ENCODE measurements at places on chromosomes 7 and 10. TPM values are rescaled to one million over a fixed set of nuclear protein-coding genes. Genes with fewer than 3 reads are reported as not detected.

DNA sequence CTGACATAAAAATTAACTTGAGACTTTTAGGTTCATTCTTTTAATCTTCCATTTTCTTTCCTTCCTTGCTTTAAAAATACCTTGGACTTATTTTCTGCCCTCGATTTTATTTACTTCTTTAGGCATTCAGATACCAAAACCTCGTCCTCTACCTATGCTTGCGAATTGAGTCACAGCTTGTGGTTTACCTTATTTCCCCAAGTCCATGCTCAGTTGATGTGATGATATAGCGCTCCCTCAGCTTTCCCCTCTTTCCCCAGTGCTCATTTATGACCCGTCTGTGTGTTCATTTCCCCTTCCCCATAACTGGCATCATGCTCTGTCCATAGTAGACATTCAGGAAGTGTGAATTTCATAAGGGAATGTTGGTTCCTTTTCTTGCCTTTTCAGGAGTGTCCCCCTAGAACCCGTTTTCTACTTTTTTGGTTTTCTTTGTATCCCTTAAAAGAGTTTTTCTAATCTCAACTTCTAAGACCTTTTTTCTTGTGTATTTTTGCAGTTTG lies 19.1 kb upstream of the PRKRIP1 start:
- no peak for DNase-seq

The COL13A1 gene
- 9.2 TPM for total RNA-seq

GRCh38 chr10:87505366-87506111 lies 846 bp downstream of the MINPP1 start:
- DNase-seq = no peak

The AP4M1 gene
- total RNA-seq = 13.9 TPM

The PKD2L1 gene
- not detected for total RNA-seq

GRCh38 chr10:17423632-17424186 lies 30.7 kb downstream of the ST8SIA6 start:
- DNase-seq = no peak

- DNase-seq = no peak
These were observed 36.3 kb downstream of the CTBP2 start for GRCh38 chr10:125124115-125124487.

GRCh38 chr7:128221929-128222403 lies 19.1 kb upstream of the LEP start:
- DNase-seq = no peak

The STEAP1 gene
- 5.8 TPM for total RNA-seq

The DENND2A gene
- 34.4 TPM for total RNA-seq

DNA sequence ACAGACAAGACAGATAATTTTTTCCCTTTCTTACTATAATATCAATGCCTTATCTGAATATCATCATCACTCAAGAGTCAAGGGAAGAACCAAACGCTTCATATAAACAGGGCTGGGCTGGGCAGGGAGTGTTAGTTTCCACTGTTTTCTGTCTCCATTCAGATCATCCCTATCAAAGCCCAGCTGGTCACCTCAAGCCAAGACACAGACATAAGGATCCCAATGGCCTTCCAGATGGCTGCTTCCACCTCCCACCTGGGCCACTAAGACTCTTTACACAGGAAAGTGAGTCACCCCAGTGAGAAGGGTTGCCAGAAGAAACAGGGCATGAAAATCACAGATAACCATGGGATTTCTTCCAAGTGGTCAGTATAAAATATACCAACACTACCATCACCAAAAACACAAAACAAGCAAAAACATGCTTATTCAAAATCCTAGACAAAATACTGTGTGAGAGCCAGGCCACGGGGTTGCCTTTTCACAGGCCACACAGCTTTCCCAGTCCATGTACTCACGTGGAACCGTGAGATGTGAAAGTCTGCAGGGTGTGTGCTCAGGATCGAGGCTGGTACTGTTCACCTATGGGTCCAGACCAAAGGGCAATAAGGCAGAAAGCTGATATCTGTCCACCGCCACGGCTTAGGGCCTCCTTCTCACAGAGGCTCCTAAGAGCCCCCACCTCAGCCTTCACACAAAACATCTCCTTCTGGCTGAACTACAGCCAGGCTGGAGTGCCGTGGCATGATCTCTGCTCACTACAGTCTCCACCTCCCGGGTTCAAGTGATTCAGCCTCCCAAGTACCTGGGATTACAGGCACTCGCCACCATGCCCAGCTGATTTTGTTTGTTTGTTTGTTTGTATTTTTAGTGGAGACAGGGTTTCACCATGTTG lies 5.7 kb downstream of the PRSS1 start:
- DNase-seq = no peak

DNA sequence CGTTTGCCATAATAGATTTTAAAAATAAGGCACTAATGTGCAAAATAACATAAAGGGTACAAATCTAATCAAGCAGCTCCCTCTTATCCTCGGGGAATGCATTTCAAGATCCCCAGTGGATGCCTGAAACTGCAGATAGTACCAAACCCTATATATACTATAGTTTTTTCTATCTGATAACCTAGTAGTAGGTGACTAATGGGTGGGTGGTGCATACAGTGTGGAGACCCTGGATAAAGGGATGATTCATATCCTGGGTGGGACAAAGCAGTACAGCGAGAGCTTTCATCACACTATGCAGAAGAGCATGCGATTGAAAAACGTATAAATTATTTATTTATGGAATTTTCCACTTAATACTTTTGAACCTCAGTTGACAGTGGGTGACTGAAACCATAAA lies 464.5 kb downstream of the GRID1 start:
- no peak for DNase-seq

The EPHA1 gene
- total RNA-seq = 3.2 TPM

DNA sequence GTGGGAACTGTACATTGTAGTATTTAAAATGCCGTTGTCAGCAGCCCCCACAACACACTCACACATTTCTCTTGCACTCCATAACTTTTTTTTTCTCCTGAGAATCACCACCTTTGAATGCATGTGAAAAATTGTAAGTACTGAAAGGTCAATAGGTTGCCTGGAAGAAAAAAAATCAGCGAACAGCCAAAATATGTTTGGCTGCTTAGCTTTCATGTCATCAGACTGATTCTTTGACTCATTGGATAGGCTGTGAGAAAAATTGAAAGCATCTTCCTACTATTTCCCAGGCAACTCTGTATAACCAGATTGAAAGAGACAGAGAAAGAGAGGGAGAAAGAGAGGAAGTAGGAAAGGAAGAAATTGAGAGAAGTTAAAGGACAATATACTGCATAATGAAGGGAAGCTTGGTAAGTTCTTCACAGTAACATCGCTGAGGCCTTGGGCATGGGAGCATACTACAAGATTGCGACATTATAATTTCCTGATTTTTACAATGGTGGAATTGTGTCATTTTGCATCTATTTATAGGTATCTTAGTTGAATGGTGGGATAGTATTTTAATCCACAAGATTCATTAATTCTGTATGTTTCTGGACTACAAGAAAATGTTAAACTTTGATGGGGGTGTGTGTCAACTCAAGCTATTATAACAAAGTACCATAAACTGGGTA lies 249.3 kb upstream of the KCND2 start:
- no peak for DNase-seq

GRCh38 chr10:63221950-63222349 lies 88.8 kb downstream of the NRBF2 start:
- no peak for DNase-seq

- DNase-seq = no peak
These were observed 790.8 kb upstream of the KCND2 start for GRCh38 chr7:119482209-119482608.

The TAS2R41 gene
- total RNA-seq = not detected

- no peak for DNase-seq
These were observed 6.7 kb downstream of the KCNH2 start for GRCh38 chr7:150971242-150972022.

The LLCFC1 gene
- not detected for total RNA-seq

DNA sequence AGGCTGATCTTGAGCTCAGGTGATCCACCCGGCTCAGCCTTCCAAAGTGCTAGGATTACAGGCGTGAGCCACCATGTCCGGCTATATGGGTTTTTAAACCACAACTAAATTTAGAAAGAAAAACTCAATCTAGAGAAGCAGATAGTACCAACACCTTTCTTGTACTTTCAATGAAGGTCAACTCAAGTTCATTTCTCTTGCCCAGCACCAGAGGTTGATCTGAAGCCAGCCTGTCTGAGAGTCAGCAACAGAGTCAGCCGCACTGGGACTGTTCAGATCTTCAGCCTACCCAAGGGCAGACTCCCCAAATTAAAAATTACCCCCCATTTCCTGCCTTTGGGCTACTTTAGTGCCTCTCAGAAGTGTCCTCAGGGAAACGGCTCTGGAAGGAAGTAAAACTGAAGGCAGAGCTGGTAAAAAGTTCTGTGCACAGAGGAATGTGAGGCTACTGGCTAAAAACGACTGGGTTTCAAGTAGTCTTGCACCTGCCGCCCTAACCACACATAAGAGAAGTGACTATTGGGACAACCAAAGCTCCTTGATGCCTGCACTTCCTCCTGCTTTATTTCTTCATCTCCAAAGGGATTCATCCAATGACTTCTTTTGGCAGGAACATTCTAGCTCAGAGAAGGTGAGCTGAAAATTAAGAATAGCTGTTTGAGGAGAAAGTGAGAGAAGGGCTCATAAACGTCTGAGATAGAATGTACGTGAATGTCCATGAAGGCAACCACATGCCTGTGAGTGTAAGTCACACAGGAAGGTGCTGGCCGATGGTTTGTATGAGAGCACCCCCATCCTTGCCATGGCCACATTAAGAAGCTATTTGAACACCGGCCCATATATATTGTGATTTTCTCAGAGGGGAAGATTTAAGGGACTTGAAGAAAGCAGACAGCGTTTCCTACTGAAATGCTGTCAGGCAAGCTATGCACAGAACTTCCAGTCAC lies 142.4 kb upstream of the PRR15 start:
- no peak for DNase-seq

The NPFFR1 gene
- 0.05 TPM for total RNA-seq

- no peak for DNase-seq
These were observed 107.4 kb downstream of the WDFY4 start for GRCh38 chr10:48792121-48792520.

GRCh38 chr7:1691601-1692514 lies 21.8 kb downstream of the ELFN1 start:
- no peak for DNase-seq

DNA sequence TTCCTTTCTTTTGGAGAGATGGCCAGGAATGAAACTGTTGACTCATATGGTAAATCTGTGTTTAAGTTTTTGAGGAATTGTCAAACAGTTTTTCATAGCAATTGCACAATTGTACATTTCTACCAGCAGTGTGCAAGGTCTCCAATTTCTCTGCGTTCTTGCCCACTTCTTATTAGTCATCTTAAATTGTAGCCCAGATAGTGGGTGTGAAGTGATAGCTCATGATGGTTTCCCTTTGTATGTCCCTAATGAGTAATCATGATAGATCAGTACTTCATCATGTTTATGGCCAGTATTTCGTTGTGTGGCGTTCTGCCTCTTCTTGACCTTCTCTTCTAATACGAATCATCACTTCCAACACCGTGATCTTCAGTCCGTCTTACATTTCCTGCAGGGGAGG lies 136.3 kb downstream of the DOCK1 start:
- DNase-seq = no peak

The SLC16A9 gene
- total RNA-seq = 9.2 TPM

The GIMAP7 gene
- 16.2 TPM for total RNA-seq

GRCh38 chr10:112136486-112137153 lies 46.9 kb downstream of the GPAM start:
- no peak for DNase-seq

The ATG9B gene
- not detected for total RNA-seq

- no peak for DNase-seq
These were observed 49.7 kb upstream of the ANTXRL start for GRCh38 chr10:46236941-46237681.

The MAGI2 gene
- total RNA-seq = 37.4 TPM

GRCh38 chr7:25967278-25968204 lies 184.5 kb upstream of the NFE2L3 start:
- DNase-seq = no peak

DNA sequence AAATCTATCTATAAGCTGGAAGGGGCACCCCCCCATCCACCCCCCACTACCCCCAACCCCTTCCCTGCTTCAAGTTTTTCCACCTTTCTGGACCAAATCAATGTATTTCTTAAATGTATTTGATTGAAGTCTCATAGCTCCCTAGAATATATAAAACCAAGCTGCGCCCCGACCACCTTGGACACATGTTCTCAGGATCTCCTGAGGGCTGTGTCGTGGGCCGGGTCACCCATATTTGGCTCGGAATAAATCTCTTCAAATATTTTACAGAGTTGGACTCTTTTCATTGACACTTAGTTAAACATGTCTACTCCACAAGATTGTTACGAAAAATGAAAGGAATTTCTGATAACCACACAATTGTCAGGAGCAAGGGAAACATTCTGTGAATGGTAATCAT lies 215.6 kb downstream of the ADARB2 start:
- DNase-seq = no peak

DNA sequence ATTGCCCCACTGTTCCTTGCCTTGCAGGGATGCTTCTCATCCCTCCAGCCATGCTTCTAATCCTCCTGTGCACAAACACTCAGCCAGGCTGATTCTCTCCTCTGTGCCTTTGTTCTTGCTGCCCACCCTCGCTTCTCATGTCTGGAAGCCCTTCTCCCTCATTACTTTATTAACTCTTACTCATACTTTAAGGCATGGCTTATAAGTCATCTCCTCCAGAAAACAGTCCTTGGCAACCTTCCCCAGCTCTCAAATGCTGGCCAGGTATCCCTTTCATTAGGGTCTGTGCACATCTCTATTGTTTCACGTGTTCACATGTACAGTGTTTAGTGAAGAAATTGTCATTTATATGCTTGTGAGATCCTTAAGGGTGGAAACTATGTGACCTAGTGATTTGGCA lies 62.9 kb downstream of the ITGB8 start:
- DNase-seq = no peak

DNA sequence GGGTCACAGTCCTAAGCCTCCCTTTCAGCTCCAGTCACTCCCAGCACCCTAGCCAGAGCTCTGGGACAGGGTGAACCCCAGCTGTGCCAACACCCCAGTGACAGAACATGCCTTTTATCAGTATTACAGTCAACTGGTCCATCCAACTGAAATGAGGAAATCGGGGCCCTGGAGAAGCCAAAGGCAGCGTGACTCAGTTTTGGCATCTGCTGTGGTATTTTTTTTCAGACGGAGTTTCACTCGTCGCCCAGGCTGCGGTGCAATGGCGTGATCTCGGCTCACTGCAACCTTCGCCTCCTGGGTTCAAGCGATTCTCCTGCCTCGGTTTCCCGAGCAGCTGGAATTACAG lies 3.4 kb upstream of the CLDN15 start:
- DNase-seq = no peak
